ENCODE measurements at places on chromosomes 3 and 15. TPM values are rescaled to one million over a fixed set of nuclear protein-coding genes. Genes with fewer than 3 reads are reported as not detected.
A peak's percentile ranks its signal among the peaks of the same experiment; 100 is the strongest.

DNA sequence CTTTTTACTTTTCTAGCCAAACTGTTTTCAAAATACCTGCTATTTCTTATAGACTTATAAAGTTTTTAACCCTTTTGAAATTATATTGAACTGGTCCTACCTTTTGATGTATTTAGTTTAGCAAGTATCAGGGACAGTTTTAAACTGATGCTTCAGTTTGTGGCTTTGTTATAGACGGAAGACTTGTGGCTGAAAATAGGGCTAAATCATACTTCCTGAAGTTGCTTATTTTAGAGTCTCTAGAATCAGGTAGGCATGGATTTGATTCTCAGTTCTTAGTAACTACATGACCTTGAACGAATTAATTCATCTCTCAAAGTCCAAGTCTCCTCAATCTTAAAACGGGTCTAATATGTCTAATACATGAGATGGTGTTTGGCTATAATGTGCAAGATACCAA lies 322.8 kb downstream of the RAP2B start:
- no peak for DNase-seq

DNA sequence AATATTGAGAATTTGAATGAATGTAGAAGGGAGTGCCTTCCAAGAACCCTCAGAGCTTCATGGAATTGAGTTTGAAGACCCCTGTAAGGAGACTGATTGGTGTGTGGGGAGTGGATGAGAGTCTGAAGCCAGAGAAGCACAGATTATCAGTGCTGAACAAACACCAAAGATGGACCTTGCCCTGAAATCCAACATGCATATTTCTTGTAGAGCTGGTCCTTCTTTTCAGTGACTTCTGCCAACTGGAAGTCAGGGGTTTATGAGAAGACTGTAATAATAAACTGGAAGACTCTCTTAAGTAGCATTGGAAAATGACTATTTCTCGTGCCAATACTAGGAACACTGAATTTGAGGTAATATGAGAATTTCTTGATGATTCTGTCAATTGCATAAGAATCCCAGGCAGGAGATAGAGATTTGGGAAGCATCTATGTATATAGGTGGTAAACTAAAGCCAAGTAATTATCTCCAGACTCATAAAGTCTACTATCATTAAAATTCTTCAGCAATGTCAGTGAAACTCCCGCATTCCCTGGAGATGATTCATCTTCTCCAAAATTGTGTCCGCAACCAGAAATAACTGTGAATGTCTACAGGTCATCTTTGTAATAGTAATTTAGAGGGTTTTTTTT lies 213.8 kb downstream of the IL5RA start:
- no peak for DNase-seq

- no peak for DNase-seq
Observed at GRCh38 chr15:101276501-101277037, 716 bp downstream of the SELENOS start.

Gene DZIP1L
- 7.2 TPM for total RNA-seq

- DNase-seq, result no peak
Observed at GRCh38 chr15:36106640-36107335, 472.6 kb upstream of the CDIN1 start.

DNA sequence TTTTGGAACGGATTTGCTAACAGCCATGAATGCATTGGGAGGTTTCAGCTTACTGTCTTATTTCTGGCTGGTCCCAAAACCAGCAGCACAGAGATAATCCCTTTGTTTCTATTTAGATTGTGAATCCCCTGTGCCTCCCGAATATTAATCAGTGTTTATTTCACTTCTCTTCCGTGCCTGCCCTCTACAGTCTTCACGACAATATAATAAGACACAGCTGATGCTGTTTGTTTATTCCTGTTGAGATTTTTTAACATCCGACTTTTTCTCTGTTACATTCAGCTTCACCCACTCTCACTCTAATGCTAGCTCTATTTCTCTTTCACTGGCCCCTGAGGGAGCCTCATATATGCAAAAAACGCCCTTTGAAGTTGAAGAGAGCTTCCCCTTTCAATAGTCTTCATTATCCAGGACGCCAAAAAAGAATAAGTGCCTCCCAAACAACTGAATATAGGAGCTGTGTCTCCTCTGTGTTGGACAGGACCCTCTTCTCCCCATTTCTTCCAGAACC lies 995.3 kb downstream of the ROBO2 start:
- DNase-seq, result no peak

DNA sequence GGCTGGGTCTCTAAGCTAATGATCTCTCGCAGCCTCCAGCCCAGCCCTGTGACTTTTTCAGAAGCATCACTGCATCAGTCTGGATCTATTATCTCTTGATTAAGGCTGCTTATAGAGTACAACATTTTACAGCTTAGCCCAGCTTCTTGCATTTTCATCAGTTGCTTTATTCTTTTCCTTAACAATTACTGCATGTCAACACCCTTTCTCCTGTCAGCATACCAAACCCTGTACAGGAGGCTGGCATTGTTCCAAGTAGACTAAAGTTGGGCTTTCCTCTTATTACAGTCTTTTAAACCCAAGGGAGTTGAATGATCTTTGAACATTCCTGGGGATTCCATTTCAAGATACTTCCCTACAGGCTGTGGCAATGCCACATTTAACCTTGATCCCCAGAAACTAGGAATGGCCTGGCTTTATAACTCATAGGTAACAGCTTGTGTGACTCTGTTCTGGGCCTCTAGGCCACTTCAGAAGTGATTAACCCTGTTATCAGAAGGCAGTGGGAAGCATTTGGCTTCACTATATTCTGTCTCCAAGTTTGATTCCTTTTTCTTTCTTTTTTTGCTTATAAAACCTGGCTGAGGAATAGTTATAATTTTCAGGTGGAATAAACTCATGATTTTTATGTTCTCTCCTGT lies 182.9 kb downstream of the KCNMB2 start:
- DNase-seq, result no peak

Gene RSRC1
- total RNA-seq, result 21.4 TPM

Gene ZBED2
- total RNA-seq, result not detected

- no peak for DNase-seq
Observed at GRCh38 chr3:13195374-13195773, 122.1 kb upstream of the IQSEC1 start.

DNA sequence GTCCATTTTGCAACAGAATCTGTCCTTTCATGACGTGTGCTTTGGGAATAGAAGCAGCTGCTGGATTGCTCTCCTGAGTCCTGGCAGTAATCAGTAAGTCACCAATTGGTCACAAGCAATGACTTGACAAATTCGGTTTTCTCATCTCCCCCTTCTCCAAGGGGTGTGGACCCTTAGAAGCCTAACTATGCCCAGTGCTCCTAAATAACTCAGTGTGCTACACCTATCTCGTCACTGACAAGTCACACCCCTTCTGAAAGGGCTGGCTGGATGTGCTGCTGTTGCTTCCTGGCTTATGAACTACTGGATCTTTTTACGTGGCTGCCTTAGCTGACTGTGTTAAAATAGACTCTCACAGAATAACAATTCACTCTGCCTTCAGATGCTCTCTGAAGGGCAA lies 1351.5 kb downstream of the ZPLD1 start:
- DNase-seq, result no peak

Gene ACSBG1
- total RNA-seq, result not detected

- DNase-seq, result peak; percentile 88
Observed at GRCh38 chr15:74955796-74956647, 550 bp downstream of the RPP25 start.

DNA sequence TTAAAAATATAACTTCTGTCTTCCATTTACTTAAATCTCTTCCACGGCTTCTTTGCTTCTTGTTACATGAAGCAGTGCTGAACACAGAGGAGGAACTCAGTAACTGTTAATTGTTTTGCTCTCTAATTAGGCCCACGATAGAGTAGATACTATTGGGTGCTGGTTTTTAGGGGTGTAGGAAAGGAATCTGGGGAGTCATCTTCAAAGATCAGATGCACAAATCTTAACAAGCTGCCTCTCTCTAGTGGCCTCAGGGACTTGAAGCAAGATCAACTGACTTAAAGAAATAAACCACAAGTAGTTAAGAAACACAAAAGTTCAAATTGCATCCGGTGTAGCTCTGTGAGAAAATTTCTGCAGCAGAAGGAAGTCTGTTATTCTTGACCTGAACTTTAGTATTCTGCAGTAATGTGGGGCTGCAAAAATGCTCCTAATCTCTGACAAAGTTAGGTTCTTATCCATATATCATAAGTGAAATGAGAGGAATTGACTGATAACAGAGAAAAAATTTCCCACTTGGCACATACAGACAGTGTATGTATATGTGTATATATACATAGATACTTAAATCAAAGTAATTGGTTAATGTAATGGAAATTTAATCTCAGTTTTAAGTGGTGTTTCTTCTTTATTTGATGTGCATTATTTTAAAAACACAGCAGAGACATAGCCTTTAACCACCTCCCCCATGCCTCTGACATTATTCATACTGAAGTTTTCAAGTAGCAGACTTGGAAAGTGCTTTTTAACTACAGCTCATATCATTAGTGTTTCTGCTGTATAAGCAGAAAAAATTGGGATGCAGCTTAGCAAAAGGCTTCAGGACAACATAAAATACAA lies 51.8 kb downstream of the CHST2 start:
- DNase-seq, result no peak

DNA sequence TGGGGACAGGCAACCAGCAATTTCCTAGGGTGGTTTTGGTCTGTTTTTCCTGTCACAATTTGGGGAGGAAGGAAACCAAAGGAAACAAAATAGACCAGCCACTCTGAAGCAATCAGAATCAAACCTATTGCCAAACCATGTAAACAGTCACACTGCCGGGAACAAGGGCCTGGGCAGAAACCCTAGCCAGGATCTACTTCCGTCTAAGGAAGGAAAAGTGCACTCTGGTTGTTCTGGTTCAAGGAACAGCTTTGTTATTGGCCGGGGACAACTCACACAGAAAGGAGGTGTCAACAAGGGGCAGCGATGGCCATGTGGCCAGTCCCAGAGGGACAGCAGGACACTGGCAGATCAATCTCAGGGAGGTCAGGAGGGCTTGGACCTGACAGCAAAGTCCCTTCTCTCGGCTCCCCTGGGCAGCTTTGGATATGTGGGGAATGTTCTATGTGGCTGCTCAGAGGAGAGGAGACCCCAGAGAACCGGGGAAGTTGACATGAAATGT lies 17.5 kb upstream of the RAD18 start:
- DNase-seq, result no peak

Gene AP4E1
- 9.9 TPM for total RNA-seq

- DNase-seq, result no peak
Observed at GRCh38 chr3:42802876-42803413, 1.3 kb downstream of the HIGD1A start.

Gene CPN2
- total RNA-seq, result 0.35 TPM

DNA sequence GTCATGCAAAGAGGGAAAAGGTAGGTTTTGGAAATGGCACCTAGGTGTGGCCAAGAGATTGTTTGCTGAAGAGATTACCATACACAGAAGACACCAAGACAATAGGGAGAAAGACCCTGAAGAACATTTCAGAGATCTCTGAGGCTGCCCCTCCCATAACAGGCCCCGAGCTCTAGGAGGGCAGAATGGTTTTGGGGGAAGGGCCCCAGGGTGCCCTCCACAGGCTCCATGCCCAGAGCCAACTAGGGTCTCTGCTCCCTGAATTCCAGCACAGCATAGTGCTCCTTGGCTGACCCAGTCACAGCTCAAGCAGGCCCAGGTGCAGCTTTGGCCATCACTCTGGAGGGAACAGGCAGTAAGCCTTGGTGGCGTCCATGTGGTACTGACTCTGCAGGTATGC lies 163.9 kb downstream of the RAB11A start:
- no peak for DNase-seq

DNA sequence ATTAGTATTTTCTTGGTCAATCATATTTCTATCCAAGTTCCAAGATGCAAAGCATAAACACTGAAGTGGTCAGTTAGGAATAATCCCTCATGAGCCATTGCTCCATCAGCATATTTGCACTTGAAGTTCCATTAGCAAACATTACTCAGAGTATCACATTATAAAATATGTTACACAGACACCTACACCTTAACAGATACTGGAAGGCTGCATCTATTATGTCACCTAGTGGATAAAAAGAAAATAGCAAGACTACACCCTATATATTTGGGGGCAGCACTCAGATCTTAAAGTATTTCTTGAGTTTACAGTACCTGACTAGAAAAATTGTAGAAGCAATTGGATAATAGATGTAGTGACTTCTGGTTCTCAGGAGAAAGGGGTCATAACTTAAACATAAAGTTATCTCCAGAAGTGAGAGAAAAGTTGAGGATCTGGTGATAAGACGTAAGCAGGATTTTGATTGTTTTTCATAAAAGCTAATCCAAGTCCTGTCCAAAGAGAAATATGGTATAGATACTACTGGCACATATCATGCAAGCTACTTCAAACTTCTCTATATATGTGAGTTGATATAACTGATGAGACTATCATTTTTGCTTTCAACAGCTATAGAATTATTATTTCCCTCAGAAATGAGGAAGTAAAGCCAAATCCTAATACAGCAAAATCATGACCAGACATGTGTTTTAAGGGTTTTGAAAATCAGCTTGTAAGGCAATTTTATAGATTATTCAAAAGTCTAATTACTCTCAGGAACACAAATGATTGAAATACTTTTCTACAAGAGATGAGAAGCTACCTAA lies 422.2 kb downstream of the GBE1 start:
- DNase-seq, result no peak

Measured in cardiac septum (tissue), 1 donor.